Astrocyte of the cerebellum (primary cell): ENCODE measurements at places on chromosomes 12 and 14.
A peak's percentile ranks its signal among the peaks of the same experiment; 100 is the strongest.

- no peak for DNase-seq
Measured at GRCh38 chr12:111785651-111786050, 18.9 kb downstream of the ALDH2 start.

- DNase-seq, result no peak
Measured at GRCh38 chr12:42677461-42677860, 87.9 kb upstream of the PRICKLE1 start.

GRCh38 chr14:29603696-29604095, 324.0 kb downstream of the PRKD1 start:
- DNase-seq, result no peak

GRCh38 chr12:23083267-23083666, 458.3 kb downstream of the ETNK1 start:
- DNase-seq, result peak; percentile 60
